ENCODE measurements at places on chromosomes 12 and 14.

DNA sequence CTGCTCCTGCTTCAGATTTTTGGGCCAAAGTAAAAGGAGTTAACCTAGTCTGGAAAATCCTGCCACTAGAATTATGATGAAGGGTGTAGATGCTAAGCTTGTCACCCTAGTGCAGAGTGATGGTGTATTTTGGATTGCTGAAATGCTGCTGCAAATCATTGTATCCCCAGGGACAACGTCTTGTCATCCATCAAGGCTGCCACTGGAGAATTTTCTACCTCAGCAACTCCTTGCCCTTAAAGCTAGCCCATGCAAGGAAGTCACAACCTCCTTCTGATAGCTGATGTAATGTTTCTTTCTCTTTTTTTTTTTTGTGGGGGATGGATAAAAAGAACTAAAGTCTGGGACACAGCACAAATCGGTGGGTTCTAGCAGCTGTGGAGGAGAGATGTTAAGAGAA is 139.4 kb upstream of the FRMD6 start:
- DNase-seq: no peak

DNA sequence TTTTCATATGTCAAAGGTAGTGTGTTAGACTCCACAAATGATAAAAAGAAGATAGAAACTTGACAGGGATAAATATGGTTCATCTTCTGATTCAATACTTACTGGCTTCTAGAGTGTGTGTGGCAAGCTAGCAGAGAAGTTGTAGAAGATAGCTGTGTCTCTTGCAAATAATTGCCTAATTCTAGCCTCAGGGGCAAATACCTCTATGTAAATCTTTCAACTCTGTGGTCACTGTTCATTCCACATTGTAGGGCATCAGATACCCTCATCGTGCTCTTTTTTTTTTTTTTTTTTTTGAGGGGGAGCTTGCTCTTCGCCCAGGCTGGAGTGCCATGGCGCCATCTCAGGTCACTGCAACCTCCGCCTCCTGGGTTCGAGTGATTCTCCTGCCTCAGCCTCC is 1.7 kb downstream of the OLR1 start:
- no peak for DNase-seq

DNA sequence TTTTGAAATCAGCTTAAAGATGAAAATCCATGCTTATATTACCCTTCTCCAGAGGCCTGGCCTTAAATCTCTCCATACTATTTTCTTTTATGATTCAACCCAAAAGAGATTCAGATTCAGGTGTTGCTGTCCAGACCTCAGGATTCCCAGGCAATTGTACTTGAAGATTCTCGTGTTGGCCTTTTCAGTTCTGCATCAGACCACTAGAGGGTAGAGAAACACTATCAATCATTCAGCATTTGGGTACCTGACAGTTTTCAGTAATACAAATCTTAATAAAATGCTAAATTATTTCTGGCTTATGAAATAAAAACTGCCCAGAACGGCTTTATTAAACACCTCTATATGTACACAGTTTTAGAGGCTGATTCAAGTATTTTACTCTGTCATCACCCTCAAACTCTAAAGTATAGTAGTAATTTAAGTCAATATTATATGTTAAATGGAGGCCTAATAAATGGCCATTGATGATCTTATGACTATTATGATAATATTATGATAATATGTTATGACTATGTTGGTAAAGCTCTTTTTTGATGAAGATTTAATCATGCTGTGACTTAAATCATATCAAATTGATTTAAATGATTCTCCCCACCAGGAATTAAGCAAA is 301.1 kb downstream of the DUSP6 start:
- DNase-seq: peak; percentile 68

DNA sequence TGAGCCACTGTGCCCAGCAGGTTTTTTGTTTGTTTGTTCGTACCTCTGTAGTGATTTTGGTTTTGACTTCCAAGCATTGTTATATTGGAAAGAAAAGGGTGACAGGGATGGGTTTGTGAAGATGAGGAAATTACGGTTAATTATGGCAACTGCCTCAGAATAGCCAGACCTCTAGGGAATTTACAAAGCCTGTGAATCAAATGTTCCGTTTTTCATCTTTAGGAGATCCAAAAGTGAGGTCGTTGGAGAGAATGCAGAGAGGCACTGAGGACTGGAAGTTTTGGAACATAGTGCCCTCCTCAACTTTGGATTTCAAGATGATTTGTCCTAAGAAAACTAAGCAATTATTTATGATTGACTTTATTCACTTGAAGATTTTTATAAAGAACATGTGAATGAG is 54.5 kb upstream of the EVL start:
- DNase-seq: no peak

- DNase-seq: peak; percentile 94
Observed at GRCh38 chr12:12562585-12563261, at the start of gene DUSP16. Gene DUSP16, minus strand, starts transcription at chr12:12562863. Its CDS starts 41,765 bp downstream, at chr12:12521098.

DNA sequence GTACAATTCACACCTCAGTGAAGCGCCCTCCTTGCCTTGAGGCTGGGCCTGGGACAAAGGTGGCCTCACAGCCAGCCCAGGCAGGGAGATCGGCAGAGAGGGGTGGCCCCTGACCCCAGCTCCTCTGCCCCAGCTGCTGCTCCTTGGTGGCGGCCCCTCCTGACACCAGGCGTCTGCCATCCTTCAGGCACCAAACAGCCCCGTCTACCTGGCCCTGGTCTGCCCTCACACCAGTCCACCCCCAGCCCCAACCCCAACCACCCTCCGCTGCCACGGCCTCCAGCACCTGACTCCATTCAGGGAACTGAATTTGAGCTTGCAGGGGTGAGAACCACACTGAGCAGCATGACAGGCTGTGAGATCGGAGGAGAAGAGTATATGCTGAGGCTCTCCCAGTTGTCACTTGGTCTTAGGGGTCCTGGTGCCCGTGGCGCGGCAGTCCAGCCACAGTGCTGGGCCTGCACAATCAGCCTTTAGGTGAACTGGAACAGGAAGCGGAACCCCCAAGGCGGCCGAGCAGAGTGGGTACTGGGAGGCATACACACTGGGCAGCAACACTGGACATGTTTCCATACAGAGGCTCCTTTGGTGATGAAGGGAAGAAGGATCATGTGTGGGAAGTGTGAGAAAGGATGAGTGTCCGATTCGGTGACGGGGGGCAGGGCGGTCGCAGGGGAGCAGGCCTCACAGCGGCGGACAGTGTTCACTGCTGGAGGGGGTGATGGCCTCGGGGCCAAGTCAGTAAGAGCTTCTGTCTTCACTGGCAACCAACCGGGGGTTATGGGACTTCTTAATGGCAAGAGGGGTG is 18.7 kb downstream of the ZFYVE21 start:
- DNase-seq: no peak

- DNase-seq: peak; percentile 46
Observed at GRCh38 chr12:2944401-2945047, 14.7 kb upstream of the TEAD4 start.

GRCh38 chr14:24802236-24802635 is 168.2 kb upstream of the GZMB start:
- DNase-seq: no peak
